Stimulated activated CD4-positive, alpha-beta T cell treated with anti-CD3 and anti-CD28 coated beads, Interleukin-1b, Interleukin-23, amount 100 ng/mL, for 1 hour (primary cell): ENCODE measurements at places on chromosomes 2 and 18.

DNA sequence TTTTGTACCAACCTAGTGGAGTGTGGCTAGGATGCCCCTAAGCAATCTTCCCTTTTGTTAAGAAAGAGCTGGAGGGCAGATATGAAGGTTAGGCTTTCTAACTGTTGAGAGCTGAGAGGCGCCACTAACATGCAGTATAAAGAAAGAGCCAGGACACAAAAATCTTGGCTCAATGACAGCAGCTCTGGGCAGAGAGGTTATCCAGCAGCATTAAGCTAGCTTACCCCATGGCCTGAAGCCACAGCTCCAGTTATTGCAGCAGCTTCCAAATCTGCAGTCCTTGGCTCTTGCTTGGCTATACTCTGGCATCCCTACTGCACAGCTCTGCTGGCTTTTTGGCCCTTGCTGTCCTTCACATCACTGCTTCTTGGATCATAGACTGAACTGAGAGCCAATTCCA is 213.4 kb downstream of the GPD2 start:
- no peak for DNase-seq

DNA sequence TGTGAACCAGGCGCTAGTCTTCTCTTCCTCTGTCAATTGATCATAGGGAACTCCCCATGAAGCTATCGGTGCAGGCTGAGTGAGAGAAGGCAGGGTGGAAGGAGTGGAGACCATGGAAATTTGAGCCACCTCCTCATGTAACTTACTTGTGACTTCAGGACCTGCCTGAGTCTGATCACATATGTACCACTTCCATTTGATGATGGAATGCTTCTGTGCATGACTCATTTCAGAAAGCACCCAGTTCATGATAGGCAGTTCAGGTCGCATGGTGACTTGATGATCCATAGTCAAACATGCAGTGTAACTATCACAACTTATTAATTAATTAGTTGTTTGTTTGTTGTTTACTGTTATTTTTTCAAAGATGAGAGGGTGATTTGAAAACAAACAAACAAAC is 1296.7 kb downstream of the SUCLG1 start:
- DNase-seq: no peak

DNA sequence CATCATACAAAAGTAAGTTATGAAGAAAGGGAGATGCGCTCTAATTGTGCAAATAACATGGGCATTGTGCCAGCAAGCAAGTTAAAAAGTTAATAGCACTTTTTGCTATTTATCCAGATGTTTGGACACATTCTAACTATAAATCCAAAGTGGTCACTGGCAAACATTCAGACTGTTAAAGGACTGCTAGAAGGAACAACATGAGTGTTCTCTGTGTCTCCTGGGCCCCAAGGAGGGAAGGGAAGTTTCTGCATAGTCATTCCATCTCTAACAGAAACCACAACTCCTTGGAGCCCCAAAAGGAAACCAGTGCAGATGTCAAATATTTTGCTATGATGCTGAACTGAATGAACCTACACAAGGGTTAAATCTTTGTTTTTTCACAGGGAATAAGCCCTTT is 213.3 kb upstream of the HNRNPA3 start:
- no peak for DNase-seq

- no peak for DNase-seq
These were observed 56.4 kb downstream of the NPAS2 start for GRCh38 chr2:100876231-100876860.

GRCh38 chr2:219497495-219498279 is 1.0 kb upstream of the GMPPA start:
- DNase-seq: no peak

GRCh38 chr2:10030311-10030736 is 13.0 kb upstream of the KLF11 start:
- DNase-seq: no peak

DNA sequence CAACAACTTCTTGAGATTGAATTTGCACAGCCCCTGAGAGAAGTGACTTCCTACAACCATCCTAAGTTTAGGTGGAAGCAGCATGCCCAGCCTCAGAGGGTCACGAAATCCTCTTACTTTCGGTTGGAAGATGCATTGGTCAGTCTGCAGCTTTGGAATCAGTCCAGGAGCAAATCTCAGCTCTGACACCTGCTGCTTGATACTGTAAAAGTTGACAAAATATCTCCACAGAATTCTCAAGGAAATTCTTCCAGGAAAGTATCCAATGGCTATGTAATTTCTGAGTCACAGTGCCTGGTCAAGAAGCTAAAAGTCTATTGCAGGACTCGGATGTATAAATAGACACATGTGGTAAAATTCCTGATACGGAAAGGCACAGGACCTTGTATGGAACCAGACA is 414.5 kb upstream of the GYPC start:
- DNase-seq: no peak

GRCh38 chr2:203238704-203239526 is at the start of gene CYP20A1:
CYP20A1 (plus strand) TSS chr2:203239018; CDS start chr2:203239063, 45 bp downstream.
- peak; percentile 95 for DNase-seq

GRCh38 chr2:67393237-67393636 is 3.9 kb upstream of the ETAA1 start:
- DNase-seq: no peak

DNA sequence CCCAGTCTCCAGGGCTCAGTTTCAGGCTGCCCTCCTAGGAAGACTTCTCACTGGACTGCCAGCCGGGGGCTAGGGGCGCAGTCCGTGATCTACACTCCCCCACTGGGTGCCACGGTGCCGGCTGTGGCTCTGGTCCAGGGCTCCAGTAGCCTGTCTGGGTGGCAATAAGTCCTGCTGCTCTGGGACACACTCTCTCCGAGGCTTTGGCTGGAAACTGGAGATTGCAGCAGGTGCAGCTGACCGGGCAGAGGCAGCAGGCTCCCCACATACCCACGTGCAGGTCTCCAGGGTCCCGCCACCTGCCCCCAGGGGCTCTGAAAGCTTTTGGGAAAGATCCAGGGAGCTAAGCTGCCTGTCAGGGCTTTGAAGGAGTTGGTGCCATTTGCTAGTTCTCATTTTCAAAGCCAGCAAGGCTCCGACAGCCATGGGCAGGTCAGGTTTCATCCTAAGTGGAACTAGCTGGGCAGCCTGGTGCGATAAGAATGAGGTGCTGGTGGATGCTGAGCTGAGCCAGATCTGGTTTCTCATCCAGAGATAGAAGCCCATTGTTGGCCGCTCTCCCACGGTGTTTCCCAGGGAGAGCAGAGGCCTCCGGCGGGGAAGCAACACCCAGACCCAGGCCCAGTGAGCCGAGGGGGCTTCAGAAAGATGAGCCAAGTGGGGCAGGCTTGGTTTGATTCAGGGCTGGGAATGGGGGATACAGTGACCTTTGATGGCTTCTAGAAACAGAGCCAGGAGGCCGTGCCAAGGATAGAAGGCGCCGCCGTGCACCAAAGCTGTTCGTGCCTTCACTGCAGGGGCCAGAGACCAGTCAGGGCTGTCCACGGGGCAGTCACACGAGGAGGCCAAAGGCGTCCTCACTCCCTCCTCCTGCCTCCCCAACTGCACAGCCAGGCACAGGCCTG is 141.7 kb upstream of the GPC1 start:
- DNase-seq: no peak

- no peak for DNase-seq
These were observed 121.0 kb downstream of the SUCLG1 start for GRCh38 chr2:84338069-84338468.

DNA sequence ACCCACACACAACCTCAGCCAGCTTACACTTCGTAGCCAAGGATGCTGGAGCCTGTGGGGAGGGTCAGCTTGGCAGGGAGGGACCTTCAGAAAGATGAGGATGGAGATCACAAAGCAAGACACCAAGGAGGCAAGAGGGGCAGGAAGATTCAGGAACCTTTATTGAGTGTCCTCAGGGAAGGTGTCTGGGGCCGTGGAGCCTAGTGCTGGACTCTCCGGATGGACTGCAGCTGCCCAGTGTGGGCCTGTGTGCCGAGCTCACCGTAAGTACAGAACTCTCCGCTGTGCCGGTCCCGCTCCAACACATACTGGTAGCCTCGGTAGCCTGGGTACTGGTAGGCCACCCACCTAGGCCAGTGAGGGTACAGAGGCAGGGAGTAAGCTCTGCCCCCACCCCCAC is 3.2 kb downstream of the CRYBA2 start:
- DNase-seq: no peak

GRCh38 chr2:54377901-54378493 is 78.1 kb upstream of the SPTBN1 start:
- DNase-seq: no peak

DNA sequence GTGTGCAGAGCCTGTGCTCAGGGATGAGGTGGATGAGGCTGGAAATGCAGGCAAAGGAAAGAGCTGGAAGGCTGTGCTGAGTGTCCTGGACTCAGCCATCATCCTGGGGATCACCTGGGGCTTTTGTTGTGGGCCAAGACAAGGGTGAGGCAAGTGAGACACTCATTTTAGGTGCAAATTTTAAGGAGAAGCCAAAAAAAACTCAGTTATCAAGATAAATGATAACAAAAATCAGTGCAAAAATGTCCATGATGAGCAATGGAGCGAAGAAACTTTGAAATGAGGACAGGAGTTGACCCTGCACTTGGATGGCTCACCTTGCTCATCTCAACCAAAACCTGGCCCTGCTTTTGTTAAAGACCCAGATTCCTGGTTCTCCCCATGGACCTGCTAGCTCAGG is 141.9 kb downstream of the MYCN start:
- no peak for DNase-seq

- no peak for DNase-seq
These were observed 19.9 kb downstream of the TPRKB start for GRCh38 chr2:73717251-73717606.

GRCh38 chr2:55106148-55106547 is 55.9 kb upstream of the RTN4 start:
- DNase-seq: no peak
